ENCODE measurements at places on chromosomes 5 and 9.

GRCh38 chr5:99030906-99031440 is 102.2 kb upstream of the CHD1 start:
- H3K36me3 ChIP-seq, result no peaks in the 10 kb centered on the region
- no peak for DNase-seq
- H3K27me3 ChIP-seq, result no peaks in the 10 kb centered on the region
- peaks cover 5% of the 10 kb centered on the region for H3K4me1 ChIP-seq
- H3K27ac ChIP-seq, result no peak overlapping the region
- no peak overlapping the region for H3K4me3 ChIP-seq

- no peak overlapping the region for H3K4me3 ChIP-seq
- H3K36me3 ChIP-seq, result no peaks in the 10 kb centered on the region
- no peak for DNase-seq
- H3K27me3 ChIP-seq, result no peaks in the 10 kb centered on the region
- peaks cover 5% of the 10 kb centered on the region for H3K4me1 ChIP-seq
These were observed 523.8 kb downstream of the RASEF start for GRCh38 chr9:82539146-82539545.

DNA sequence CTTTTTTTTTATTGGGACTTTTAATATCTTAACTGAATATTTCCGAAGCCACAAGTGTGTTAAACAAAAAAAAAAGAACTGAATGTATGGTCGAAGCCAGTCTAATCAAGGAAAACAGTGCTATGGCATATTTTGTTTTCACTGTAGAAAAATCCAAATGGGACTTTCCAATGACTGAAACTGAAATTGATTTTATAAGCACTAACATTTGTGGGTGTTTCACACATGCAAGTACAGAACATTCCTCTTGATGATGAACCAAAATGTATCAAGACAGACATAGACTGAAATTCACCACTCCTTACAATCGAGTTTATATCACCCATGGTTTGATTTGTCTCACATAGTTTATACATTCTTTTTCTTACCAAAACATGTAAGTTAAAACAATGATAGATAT is 1026.8 kb downstream of the CDH18 start:
- no peak overlapping the region for H3K27ac ChIP-seq
- H3K27me3 ChIP-seq, result no peaks in the 10 kb centered on the region
- no peak overlapping the region for H3K4me3 ChIP-seq
- H3K36me3 ChIP-seq, result no peaks in the 10 kb centered on the region
- no peaks in the 10 kb centered on the region for H3K4me1 ChIP-seq

DNA sequence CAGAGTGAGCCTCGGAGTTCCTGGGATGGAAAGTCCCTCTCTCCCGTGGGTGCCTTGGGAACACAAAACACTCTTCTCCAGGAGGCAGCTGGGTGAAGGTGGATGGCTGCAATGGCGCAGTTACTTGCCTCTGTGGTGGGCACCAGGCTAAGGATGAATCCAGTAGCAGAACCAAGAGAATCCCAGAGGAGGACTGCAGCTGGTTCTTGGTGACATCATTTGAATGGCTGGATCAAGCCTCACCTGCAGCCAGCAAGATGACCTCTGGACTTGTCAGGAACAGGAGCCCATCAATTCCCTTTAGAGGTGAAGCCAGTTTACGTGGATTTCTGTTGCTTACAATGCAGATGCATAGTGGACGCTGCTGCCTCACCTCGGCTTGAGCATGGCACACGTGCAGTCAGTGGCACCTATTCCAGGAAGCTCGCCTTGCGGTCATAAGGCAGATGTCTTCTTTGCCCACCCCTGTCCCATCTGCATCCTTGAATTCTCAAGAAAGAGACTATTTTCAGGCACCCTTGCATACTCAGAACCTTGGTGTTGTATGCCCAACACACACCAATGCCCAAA is 34.1 kb upstream of the ADAMTS2 start:
- H3K4me3 ChIP-seq, result no peak overlapping the region
- H3K36me3 ChIP-seq, result no peaks in the 10 kb centered on the region
- no peak for DNase-seq
